Left lobe of liver (tissue), 2 donors: ENCODE measurements at places on chromosomes 1 and 21. TPM values are rescaled to one million over a fixed set of nuclear protein-coding genes. Genes with fewer than 3 reads are reported as not detected.

- no peak for DNase-seq
These were observed 785.8 kb upstream of the ADGRL4 start for GRCh38 chr1:79792219-79792930.

DNA sequence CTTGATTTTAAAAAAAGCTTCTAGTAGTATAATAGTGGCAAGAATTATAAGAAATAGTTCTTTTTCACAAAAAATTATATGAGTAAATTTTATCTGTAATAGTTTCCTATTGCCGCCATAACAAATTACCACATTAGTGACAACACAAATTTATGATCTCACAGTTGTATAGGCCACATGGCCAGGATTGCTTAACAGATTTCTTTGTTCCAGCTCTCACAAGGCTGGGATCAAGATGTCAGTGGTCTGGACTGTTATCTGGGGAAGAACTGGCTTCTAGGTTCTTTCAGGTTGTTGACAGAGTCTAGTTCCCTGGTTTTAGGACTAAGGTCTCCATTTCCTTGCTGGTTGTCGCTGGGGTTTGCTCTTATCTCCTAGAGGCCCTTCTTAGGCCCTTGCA lies 236.4 kb downstream of the USP25 start:
- no peak for DNase-seq

DNA sequence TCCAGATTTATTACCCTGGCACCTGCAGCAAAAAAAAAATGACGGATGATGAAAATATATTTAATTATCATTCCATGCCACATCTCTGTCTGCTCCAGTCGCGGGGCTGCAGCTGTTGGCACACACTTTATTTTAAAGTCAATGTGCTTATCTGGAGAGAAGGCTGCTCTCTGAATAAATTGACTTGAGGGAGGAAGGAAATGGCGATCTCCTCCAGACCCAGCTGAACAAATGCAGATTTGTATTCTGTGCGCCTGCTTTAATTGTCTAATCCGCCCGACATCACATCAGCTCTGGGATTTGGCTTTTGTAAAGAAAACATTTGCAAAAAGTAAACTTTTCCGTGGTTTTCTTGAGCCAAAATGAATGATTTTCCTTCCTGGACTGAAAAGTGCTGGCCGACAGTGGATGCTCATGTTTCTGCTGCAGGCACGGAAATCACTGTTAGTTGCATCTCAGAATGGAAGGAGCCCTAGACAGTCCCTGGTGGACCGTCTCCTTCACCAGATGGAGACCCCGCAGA lies 150.2 kb downstream of the CAMTA1 start:
- no peak for DNase-seq

GRCh38 chr1:43818691-43819090 lies 111.4 kb downstream of the ST3GAL3 start:
- DNase-seq: no peak

The TINAGL1 gene
- 12.0 TPM for total RNA-seq

GRCh38 chr1:248817065-248817464 lies 8.7 kb downstream of the SH3BP5L start:
- no peak for DNase-seq

GRCh38 chr1:59482986-59483385 lies 186.1 kb downstream of the FGGY start:
- no peak for DNase-seq

DNA sequence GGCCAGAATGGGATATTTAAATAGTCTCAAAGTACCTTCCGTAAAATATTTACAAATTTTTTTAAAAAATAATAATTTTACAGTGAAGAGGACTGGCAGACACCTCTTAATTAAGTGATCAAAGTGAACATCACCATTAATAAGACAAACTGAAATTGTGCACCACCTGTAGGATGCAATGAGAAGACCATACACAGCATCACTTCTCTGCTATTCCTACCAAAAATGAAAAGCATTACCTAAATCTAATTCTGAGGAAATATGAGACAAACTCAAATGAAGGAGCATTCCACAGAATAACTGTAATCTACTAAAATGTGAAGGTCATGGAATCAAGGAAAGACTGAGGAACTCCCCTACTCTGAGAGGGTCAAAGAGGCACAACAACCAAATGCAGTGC lies 68.2 kb upstream of the PRDX6 start:
- no peak for DNase-seq
